ENCODE measurements at places on chromosomes 16 and 17. TPM values are rescaled to one million over a fixed set of nuclear protein-coding genes. Genes with fewer than 3 reads are reported as not detected.

ZFHX3 gene
- polyA plus RNA-seq: 25.8 TPM

SERPINF2 gene
- 98.9 TPM for polyA plus RNA-seq

CHRNE gene
- 2.8 TPM for polyA plus RNA-seq

CACNB1 gene
- polyA plus RNA-seq: 13.3 TPM

- no peak for DNase-seq
These were observed 10.3 kb downstream of the KNOP1 start for GRCh38 chr16:19707569-19708295.

DNA sequence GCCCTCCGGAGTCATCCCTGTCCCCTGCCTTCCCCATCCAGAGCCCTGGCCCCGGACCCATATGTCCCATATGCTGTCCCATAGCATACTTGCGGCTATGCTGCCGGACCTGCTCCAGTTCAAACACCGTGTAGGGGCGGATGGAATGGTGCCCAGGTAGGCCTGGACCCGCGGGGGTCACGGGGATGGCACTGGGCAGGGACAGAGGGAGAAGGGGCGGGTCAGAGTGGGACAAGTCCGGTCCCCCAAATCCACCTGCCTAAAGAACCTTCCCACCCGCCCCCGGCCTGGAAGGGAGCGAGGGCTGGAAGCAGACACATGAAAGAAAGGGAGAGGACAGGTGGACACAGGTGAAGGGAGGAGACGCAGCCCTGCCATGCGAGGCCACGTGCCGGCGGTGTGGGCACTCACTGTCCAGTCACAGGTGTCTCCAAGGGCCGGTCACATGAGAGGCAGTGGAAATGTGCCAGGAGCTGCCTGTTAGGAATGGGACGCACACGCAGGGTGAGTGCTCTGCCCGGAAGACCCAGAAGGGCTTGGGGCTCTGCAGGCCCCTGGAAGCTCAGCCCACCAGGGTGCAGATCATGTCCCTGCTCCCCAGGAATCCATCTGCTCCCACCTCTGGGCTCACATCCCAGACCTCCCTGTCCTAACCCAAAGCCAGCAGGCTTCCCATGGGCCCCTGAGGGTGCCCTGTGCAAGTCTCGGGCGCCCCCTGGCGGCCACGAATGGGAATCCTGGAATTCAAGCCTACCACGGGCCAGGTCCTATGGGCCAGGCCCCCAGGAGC, 14.0 kb downstream of the UBALD2 start:
- peak; percentile 75 for DNase-seq

DNA sequence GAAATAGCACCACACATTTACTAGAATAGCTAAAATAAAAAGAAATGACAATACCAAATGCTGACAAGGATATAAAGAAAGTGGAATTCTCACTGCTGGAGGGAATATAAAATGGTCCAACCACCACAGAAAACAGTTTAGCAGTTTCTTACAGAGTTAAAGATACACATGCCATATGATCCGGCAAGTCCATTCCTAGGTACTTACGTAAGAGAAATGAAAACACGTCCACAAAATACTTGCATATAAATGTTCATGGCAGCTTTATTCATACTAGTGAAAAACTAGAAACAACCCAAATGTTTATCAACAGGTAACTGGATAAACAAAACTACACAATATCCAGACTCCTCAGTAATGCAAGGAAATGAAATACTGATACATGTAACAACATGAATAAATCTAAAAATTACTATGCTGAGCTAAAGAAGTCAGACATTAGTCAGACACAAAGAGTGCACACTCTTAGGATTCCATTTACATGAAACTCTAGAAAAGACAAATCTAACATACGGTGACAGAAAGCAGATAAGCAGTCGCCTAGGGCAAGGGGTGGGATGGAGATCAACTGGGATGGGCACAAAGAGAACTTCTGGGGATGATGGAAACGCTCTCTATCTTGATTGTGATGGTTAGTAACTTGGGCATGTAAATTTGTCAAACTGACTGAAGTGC, 76.4 kb downstream of the SMG6 start:
- DNase-seq: no peak

DNA sequence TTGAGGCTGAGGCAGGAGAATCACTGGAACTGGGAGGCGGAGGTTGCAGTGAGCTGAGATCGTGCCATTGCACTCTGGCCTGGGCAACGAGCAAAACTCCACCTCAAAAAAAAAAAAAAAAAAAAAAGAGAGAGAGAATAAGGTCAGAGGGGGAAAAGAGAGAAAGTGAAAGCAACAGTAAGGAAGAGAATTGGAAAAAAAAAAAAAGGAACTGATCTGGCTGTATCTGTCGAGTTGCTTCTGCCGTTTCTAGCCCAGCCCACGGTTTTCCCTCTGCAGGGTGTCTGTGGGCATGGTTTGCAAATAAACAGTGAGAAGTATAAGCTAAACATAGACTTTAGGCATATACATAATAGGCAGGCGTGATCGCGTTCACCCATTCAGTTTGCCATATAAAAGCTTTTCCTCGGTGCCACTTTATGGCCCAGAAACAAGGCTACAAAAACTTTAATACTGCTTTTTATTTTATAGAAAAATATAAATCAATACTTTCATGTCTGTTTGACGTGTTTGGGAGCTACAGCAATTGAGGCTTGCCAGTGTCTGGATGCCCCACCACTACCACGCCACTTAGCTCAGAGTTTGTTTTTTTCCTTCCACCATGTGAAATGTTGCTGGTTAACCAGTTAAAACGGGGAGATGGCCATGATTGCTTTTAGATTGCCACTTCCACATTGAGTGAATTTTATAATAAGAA, 436.7 kb downstream of the MAF start:
- DNase-seq: no peak

DNA sequence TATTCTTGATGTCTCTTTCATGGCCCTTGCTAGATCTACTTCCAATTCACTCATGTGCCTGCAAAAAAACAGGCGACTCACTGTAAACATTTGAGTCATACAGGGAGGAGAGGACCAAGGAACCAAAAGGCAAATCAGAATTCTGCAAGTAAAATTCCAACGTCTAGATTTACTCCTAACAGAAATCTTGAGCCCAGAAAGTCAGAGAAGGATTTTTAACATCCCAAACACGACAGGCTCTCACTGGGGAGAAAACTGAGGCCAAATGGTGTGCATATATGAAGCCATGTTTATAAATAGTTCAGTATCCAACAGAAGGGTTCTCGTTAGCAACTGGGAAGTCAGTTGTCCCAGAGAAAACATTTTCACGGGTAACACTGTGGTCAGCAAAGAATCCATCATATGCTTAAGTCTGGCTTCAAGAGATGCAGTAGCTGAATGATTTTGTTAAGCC, 40.1 kb downstream of the LITAF start:
- no peak for DNase-seq

GRCh38 chr16:61364990-61365389, 671.2 kb downstream of the CDH8 start:
- no peak for DNase-seq

- no peak for DNase-seq
These were observed 13.2 kb upstream of the CLUH start for GRCh38 chr17:2724784-2725164.

GRCh38 chr17:35129154-35129972, 7.9 kb downstream of the FNDC8 start:
- no peak for DNase-seq
